ENCODE measurements at places on chromosomes 13 and 19.

GRCh38 chr13:94595001-94595949, 677 bp downstream of the TGDS start:
- DNase-seq = peak; percentile 52

- DNase-seq = no peak
These were observed 2.8 kb upstream of the STOML3 start for GRCh38 chr13:38993381-38993780.

GRCh38 chr13:113582841-113583631, 1.5 kb upstream of the TFDP1 start:
- DNase-seq = peak; percentile 22

- DNase-seq = no peak
These were observed 274.9 kb downstream of the KCNRG start for GRCh38 chr13:50290186-50290585.
